Liver (tissue), 10 donors: ENCODE measurements at places on chromosomes 2 and 18.
A peak's percentile ranks its signal among the peaks of the same experiment; 100 is the strongest.

DNA sequence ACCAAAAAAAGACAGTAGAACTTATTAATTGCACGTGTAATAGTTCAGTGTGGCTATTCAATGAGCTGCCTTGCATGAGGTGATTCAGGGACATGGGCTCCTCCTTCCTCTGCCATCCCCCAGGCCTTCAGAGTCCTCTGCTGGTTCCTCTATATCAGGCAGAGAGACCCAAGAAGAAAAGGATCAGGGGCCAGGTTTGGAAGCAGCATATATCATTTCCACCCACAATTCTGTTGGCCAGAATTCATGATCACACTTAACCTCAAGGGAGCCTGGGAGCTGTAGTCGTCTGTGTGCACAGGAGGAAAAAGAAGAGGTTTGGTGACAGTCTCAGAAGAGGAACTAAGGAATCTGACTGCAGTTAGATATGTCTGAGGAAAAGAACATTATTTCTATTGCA lies 114.0 kb upstream of the GLS start:
- no peak for DNase-seq

DNA sequence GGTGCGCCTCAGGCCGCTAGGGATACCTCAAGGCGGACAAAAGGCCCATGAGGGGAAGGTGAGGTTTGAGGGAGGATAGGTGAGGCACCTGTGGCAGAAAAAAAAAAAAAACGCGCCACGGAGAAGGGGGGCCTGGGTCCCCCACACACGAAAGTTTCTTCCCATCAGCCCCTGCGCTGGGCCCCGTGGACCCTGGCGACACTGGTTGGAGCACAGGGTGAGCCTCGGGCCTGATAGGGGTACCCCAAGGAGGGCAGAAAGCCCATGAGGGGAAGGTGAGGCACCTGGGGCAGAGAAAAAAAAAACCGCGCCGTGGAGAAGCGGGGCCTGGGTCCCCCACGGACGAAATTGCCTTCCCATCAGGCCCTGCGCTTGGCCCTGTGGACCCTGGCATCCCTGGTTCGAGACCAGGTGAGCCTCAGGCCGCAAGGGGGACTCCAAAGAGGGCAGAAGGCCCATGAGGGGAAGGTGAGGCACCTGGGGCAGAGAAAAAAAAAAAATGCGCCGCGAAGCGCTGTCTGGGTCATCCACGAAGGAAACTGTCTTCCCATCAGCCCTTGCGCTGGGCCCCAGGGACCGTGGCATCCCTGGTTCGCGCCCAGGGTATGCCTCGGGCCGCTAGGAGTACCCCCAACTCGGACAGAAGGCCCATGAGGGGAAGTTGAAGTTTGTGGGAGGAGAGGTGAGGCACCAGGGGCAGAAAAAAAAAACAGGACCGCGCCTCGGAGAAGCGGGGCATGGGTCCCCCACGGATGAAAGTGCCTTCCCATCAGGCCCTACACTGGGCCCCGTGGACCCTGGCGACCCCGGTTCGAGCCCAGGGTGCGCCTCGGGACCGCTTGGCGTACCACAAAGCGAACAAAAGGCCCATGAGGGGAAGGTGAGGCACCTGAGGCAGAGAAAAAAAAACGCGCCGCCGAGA lies 226.2 kb downstream of the CCDC74A start:
- DNase-seq: no peak

DNA sequence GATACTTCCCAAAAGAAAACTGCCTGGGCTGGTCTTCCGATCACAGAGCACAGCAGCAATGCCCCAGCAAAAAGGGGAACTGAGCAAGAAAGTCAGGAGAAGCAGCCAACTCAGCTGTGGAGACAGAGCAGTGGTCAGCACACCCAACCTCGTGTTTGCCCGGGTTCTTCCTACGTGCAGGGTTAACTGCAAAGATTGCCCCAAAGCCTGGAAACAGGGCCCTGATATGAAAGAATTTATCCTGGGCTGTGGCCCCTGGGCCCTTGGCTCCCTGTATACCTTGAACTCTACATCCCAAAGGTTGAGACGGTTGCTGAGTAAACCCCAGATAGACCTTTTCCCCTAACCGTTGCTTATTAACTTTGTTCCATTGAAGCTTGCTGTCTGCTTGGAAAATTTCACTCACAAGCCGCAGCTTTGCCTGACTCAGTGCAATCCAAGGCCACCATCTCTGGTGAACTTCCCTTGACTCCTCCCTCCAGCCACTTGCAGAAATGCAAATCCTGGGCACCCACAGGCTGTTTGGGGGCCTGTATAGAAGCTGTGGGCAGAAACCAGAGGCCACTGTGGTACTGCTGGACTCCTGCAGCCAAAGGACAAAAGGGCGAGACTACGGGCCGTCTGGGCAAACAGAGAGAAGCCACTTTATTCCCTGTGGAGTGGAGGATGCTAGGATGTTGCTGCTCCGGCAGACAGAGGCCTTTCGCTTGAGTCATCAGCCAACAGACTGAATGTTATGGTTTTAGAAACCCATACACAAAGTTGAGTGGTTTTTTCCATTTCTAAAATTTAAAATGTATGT lies 18.2 kb downstream of the NRP2 start:
- no peak for DNase-seq

- DNase-seq: no peak
Observed at GRCh38 chr2:207504513-207505170, 25.1 kb upstream of the CREB1 start.

- no peak for DNase-seq
Observed at GRCh38 chr2:19373352-19373751, 14.9 kb upstream of the OSR1 start.

- no peak for DNase-seq
Observed at GRCh38 chr18:28039691-28040090, 137.2 kb downstream of the CDH2 start.

GRCh38 chr2:41151746-41152145 lies 699.9 kb upstream of the SLC8A1 start:
- no peak for DNase-seq

DNA sequence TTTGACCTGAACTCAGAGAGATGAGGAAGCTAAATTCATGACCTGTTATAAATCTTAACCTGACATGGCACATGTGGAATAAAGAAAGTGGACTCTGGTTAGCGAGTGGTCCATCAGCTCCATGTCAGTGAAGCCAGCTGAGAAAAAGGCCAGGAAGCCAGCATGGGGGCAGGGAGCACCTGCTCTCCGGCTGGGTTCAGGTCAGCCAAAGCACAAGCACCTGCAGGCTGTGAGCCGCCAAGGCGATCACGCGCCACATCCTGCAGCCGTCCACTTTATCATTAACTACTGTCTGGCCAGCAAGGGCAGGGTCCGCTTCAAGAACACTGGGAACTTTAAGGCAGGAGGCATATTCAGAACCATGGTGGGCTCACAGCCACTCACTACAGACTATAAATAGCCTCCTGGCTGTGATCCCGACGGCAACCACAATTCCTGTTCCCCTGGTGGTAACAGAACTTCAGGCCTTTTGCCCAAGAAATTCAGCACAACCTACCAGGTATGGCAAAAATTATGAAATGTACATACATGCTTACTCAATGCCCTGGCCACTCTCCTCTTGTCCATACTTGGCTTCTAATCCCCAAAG lies 35.5 kb downstream of the ACVR1 start:
- peak; percentile 57 for DNase-seq

DNA sequence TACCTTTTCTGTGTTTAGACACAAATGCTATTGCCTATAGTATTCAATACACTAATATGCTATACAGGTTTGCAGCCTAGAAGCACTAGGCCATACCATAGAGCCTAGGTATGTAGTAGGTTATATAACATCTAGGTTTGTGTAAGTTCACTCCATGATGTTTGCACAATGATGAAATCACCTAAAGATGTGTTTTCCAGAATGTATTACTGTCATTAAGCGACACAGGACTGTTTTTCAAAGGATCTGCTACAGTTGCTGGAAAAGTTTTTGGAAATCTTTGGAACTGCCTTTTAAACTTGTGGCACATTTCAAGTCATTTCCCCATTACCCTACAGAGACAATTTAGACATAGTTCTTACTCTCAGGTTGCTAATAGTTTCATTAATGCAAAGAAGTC lies 9.3 kb downstream of the PSMD1 start:
- no peak for DNase-seq

GRCh38 chr2:575030-575726 lies 102.0 kb downstream of the TMEM18 start:
- DNase-seq: peak; percentile 10

- DNase-seq: no peak
Observed at GRCh38 chr2:20092226-20092900, 40.9 kb upstream of the LAPTM4A start.
